ENCODE measurements at places on chromosomes 13 and 19.

GRCh38 chr19:1862424-1863327, 703 bp downstream of the KLF16 start:
- no peak for DNase-seq

- DNase-seq, result no peak
Measured at GRCh38 chr13:44422755-44423643, 49.4 kb downstream of the SERP2 start.

GRCh38 chr13:24221007-24221406, 60.5 kb downstream of the SPATA13 start:
- no peak for DNase-seq

DNA sequence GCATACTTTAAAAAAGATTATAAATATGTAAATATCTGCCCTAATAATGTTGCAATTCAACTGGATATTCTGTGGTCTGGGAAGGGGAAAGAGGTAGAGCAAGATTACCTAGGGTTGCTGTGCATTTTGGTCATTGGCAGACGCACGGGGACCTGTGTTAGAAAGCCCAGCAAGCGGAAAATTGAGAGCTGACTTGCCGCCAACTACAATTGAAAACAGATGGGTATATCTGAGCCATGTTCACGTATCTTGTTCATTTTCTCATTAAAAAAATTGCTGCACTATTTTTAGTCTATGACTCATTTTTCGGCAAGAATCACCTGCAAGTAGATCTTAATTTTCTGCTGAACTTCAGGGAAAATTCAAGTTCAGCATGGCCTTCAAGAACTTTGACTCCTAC, 308.5 kb upstream of the TMTC4 start:
- DNase-seq, result no peak

- DNase-seq, result no peak
Measured at GRCh38 chr13:107144432-107144831, 576.5 kb upstream of the ARGLU1 start.

DNA sequence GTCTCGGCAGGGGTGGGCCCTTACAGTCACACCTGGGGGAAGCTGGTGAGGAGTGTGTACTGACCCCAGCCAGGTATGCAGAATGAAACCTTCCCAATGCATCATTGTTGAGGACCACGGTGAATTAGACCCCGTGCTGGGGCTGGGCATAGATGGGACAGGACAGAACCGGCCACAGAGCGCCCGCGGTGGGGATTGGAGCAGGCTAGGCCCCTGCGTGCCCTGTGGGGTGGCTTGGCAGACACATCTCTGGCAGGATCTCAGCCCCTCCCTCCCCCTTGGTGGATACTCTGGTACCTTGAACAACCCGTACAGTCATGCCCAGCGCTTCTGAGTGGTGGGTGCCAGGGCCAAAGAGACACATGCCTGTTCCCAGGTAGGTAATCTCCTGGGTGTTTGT, 200.6 kb downstream of the TEX29 start:
- DNase-seq, result no peak

- DNase-seq, result peak; percentile 11
Measured at GRCh38 chr19:10333758-10334587, 644 bp upstream of the RAVER1 start.

- DNase-seq, result no peak
Measured at GRCh38 chr13:42276683-42277082, 4.7 kb downstream of the AKAP11 start.

GRCh38 chr19:3821156-3821555, 35.0 kb upstream of the MATK start:
- peak; percentile 25 for DNase-seq

DNA sequence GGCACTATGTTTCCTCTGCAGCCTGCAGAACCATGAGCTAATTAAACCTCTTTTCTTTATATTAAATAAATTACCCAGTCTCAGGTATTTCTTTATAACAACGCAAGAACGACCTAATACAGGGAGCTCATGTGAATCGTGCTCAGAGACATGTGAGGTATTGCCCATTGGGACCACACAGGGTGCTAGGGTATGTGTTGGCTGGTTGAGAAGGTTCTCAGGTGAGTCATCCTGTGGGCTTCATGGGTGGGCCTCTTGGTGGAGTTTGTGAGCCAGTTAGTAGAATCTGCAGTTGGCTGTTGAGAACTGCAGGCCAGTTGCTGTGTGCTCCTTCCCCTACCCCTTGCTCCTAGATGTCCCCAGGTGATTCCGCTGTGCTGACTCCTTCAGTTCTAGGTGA, 163.0 kb downstream of the HS6ST3 start:
- DNase-seq, result no peak

- DNase-seq, result no peak
Measured at GRCh38 chr13:32047088-32047487, 15.5 kb downstream of the FRY start.

- no peak for DNase-seq
Measured at GRCh38 chr13:97233499-97233898, 11.4 kb downstream of the MBNL2 start.

- no peak for DNase-seq
Measured at GRCh38 chr19:29380581-29380980, 145.2 kb upstream of the VSTM2B start.

DNA sequence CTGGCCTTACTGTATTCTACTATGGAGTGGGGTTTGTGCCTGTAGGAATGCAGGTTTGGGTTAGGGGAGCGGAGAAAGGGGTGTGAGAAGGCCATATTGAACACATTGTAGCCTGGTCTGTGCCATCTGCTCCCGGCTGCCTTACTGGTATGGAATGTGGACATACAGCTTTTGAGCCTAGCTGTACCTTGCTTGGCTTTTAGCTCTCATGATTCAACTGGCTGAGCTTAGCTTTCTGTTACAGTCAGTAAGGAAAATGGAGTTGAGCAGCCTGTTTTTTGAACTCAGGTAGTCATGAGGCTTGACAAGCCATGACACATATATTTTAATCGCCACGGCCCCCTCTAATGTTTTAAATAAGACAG, 41.6 kb downstream of the ARHGAP35 start:
- no peak for DNase-seq

DNA sequence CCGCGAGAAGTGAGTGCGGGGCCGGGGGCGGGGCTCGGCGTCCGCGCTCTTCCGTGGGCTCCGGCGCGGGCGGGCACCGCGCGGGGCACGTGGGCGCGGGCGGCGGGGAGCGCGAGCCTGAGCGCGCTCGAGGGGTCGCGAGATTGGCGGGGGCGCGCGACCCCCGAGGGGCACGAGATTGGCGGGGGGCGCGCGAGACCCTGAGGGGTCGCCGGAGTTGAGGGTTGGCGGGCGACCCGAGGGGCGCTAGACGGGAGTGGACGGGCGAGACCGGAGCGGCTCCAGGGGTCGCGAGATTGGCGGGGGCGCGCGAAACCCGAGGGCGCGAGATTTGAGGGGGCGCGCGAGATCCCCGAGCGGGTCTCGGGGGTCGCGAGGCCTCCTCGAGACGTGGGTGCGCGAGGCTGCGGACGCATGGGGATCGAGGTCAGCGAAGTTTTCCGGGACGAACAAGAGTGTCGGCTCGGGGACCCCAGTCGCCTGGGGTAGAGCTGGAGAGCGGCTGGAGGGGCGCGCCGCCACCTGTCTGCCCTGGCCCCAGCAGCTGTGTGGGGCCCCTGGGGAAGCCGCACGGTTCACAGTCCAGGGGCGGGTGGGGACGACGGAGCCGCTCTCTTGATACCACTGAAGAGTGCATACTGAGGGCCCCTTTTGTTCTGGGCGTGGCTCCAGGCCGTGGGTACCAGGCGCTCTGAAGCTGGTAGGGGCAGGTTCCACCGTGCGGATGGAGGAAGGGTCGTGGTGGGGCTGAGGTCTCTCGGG, 682 bp downstream of the SSBP4 start:
- DNase-seq, result no peak

GRCh38 chr13:113607889-113608635, 23.5 kb downstream of the TFDP1 start:
- DNase-seq, result no peak

DNA sequence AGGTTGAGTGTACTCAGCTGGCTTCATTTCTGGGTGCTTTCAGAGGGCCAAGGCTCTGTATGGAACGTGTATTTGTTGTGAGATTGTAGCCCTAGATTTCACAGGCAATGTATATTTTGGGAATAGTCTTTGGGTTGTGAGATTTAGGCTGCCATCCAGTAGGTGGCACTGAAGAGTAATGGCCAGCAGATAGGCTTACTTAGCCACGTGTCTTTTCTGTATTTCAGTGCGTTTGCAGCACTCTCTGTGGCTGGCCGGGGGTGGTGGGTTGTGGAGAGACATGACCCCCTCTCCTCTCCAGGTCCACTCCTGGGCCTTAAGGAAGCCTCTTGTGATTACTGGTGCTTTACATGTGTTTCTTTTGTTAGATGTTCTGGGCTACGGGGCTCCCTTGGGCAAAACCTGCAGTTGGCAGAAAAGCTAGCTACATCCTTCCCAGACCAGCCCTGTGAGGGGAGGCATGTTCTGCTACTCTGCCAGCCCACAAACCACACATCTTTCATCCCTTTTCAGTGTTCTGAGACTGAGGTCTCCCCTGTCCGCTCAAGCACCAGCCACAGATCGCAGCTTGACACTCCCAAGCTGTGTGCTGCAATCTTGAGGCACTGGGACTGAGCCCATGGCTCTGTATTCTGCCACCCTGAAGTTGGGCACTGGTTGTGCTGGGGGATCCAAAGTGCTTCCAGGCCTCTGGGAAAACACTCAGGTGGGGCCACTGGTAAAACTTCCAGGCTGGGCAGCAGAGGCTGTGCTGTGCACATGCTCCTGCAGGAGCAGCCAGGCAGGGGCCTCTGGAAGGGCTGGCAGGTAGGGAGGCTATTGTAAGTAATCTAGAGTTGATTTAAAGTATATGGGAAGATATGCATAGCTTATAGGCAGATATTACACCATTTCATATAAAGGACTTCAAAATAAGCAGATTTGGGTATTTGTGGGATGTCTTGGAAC, 1096.8 kb upstream of the PCDH20 start:
- DNase-seq, result peak; percentile 24

DNA sequence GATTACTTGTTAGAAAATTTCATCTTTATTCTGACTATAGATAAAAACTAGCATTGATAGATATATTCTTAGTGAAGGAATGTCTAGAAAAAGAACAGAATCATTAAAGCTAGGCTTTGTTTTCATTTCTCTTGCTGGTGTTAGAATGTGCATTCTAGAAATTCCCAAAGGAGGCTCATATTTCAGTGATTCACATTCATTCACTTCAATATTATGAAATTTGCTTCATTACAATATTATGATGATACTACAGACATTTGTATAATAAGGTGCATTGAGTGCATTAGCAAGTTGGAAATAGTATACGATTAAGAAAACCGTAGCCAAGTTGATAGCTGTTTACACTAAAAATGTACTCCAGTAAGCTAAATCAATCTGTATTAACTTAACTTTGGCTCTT, 70.7 kb upstream of the MYCBP2 start:
- DNase-seq, result peak; percentile 12

- peak; percentile 93 for DNase-seq
Measured at GRCh38 chr19:35318679-35319448, 10.1 kb upstream of the CD22 start.
